ENCODE measurements at places on chromosomes 13 and 19.
A peak's percentile ranks its signal among the peaks of the same experiment; 100 is the strongest.

DNA sequence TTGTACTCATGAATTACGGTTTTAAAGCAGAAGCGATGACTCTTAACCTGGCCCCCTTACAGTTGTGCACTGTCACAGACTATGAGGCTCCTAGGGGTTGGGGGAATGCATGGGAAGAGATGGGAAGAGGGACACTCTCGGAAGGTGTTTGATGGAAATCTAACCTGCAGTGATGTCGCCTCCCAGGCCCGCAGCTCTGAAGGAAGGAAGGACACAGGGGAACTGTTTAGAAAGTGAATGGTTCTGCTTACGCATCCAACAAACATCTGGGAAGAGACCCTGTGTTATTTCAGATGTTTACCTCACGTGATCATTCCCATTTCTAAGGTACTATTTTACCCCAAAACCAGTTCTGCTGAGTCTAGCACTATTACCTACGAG is 48.0 kb upstream of the SLC7A9 start:
- no peaks in the 10 kb centered on the region for H3K4me1 ChIP-seq
- H3K27ac ChIP-seq, result no peak overlapping the region
- no peak overlapping the region for H3K4me3 ChIP-seq
- no peaks in the 10 kb centered on the region for H3K36me3 ChIP-seq
- H3K27me3 ChIP-seq, result no peaks in the 10 kb centered on the region
- no peak for DNase-seq

GRCh38 chr13:41651413-41652058 is 194.2 kb downstream of the RGCC start:
- no peak overlapping the region for H3K4me3 ChIP-seq
- no peaks in the 10 kb centered on the region for H3K36me3 ChIP-seq
- no peak for DNase-seq
- H3K4me1 ChIP-seq, result no peaks in the 10 kb centered on the region
- no peaks in the 10 kb centered on the region for H3K27me3 ChIP-seq
- no peak overlapping the region for H3K27ac ChIP-seq

DNA sequence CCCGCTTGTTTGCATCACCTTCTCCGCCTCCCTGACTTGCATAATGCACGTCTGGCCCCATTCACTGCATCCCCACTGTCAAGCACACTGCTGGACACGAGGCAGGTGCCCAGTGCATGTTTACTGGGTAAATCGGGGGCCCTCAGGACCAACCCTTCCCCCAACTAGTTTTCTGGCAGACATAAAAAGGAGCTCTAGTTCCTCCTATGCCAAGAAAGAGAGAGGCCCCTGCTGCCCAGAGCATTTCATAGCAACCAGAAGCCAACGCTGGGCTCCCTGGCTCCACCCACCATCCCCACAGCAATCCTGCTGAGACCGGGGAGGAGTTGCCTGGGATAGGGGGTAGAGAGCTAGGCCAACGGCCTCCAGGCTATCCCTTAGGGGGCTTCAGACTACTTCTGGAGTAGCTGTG is 23.2 kb downstream of the ANKRD27 start:
- no peak overlapping the region for H3K27ac ChIP-seq
- H3K27me3 ChIP-seq, result no peaks in the 10 kb centered on the region
- no peak for DNase-seq
- no peaks in the 10 kb centered on the region for H3K36me3 ChIP-seq

GRCh38 chr19:6769006-6769619 is 1.9 kb upstream of the SH2D3A start:
- peaks cover 8% of the 10 kb centered on the region for H3K27me3 ChIP-seq
- no peak overlapping the region for H3K27ac ChIP-seq

GRCh38 chr13:101019126-101019525 is 344.5 kb upstream of the TMTC4 start:
- no peak for DNase-seq
- H3K36me3 ChIP-seq, result no peaks in the 10 kb centered on the region
- no peaks in the 10 kb centered on the region for H3K27me3 ChIP-seq
- H3K4me3 ChIP-seq, result no peak overlapping the region
- no peak overlapping the region for H3K27ac ChIP-seq
- H3K4me1 ChIP-seq, result no peaks in the 10 kb centered on the region

DNA sequence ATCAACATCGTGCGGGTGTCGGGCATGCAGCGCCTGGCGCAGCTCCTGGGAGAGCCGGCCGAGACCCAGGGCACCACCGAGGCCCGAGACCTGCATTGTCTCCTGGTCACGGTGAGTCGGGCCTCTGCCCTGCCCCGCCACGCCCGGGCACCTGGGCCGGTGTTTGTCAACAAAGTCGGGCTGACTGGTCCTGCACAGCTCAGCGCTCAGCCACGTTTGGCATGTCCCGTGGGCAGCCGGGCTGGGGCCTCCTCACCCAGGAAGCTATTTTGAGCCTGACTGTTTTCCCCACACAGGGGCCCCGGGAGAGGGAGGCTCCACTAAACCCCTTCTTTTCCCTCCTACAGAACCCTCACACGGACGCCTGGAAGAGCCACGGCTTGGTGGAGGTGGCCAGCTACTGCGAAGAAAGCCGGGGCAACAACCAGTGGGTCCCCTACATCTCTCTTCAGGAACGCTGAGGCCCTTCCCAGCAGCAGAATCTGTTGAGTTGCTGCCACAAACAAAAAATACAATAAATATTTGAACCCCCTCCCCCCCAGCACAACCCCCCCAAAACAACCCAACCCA is 1.3 kb downstream of the GADD45B start:
- H3K36me3 ChIP-seq, result no peaks in the 10 kb centered on the region
- peak; percentile 50 for DNase-seq
- peak overlapping the region; percentile 86 for H3K4me3 ChIP-seq
- H3K27ac ChIP-seq, result peak overlapping the region; percentile 53
- H3K4me1 ChIP-seq, result peaks cover 7% of the 10 kb centered on the region

DNA sequence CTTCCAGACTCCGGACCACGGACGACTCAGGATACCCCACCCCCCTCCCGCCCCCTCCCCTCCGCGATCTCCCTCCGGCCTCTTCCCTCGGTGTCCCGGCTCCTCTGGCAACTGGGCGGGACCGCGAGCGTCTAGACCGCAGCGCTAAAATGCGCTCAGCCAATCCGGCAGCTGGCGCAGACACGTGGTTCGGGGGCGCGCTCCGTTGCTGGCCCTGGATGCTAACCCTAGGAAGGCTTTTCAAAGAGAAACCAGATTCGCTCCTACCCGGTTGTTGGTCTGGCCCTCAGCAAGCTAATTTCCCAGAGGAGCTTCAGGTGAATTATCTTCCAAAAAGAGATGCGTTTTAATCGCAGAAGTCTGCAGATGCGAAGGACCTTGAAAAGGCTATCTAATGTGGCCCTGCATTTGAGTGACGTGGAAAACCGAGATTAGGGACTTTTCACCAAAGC is at the start of gene DZIP1:
Gene DZIP1, minus strand, starts transcription at position 106 of the 452 bp plus-strand sequence. CDS start 2,677 bp downstream, outside the sequence.
- peak; percentile 89 for DNase-seq
- peak within 1 kb of the TSS; percentile 82 for H3K4me3 ChIP-seq
- H3K27me3 ChIP-seq, result no peaks in the 10 kb centered on the region
- H3K36me3 ChIP-seq, result no peaks in the 10 kb centered on the region
- H3K27ac ChIP-seq, result peak within 1 kb of the TSS; percentile 75

GRCh38 chr13:23983671-23984070 is 86.4 kb upstream of the C1QTNF9B start:
- no peak for DNase-seq
- H3K36me3 ChIP-seq, result no peaks in the 10 kb centered on the region
- no peak overlapping the region for H3K4me3 ChIP-seq
- no peak overlapping the region for H3K27ac ChIP-seq
- no peaks in the 10 kb centered on the region for H3K4me1 ChIP-seq
- no peaks in the 10 kb centered on the region for H3K27me3 ChIP-seq

DNA sequence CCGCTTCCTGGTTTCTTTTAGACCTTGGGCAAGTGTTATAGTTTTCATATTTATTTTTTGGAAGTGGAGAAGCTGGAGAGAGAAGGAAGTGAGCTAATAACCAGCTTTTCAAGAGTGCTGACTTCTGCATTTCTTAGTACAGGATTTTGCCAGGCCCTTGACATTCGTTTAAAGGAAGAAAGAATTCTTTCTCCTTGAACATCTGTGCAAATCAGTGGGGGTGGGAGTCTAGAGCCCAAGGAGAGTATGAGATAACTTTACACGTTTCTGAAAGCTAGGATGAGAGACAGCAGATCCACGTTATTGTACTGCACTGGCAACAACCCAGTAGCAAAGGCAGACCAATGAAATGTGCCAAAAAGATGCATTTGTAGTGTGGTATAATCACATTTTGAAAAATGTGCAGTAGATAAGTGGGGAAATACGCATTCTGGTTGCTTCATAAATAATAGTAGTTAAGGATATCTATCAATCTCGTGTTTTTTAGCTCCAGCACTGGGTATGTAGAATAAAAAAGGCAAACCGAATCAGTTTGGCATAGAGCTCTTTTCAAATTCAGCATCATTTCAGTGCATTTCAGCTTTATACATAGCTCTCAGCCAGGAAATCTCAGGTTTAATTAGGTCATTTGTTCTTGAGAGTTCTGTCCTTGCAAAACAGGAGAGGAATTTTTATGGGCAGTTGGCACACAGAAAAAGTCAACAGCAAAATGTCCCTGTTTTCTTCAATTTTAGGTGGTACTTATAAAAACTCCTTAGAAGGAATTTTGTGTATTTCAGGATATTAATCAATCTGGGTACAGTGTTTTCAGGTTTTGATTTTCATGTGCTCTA is 4.3 kb downstream of the RNF113B start:
- no peak overlapping the region for H3K27ac ChIP-seq
- DNase-seq, result no peak
- no peak overlapping the region for H3K4me3 ChIP-seq
- H3K36me3 ChIP-seq, result no peaks in the 10 kb centered on the region
- peaks cover 20% of the 10 kb centered on the region for H3K4me1 ChIP-seq

DNA sequence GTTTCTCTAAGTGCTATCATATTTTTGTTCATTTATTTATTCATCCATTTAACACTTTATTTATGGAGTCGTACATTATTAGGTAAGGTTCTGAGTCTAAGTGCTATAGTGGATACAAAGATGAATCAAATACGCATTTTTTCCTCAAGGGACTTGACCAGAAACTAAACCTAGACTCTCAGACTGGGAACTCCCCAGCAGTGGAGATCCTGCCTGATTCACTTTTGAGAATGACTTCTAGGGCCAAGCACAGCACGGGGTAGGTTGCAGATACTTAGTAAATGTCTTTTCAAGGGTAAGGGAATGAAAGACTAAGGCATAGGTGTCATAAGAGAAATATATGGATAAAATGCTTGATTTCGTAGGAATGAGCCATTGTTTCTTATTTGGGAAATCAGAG is 7.2 kb downstream of the DNAJC15 start:
- no peaks in the 10 kb centered on the region for H3K4me1 ChIP-seq
- H3K27ac ChIP-seq, result no peak overlapping the region

DNA sequence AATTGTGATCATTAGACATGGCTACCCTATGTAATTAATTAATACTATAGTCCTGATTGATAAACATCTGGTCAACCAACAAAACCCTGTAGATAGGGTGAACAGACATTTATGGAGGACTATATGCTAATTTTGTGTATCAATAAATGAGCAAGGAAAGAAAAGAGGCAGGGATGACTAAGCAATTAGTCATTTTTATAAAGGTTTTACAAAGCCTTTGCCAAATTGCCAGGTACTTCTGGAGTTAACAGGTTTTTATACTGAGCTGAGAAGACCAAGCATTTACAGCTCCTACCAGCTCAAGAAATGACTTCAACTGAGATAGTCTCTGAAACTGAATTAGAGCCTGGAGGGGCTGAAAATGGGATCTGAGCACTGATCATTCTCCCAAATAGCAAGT is 186.8 kb upstream of the PRR20A start:
- H3K36me3 ChIP-seq, result no peaks in the 10 kb centered on the region
- H3K4me3 ChIP-seq, result no peak overlapping the region
- no peaks in the 10 kb centered on the region for H3K4me1 ChIP-seq
- no peak for DNase-seq

DNA sequence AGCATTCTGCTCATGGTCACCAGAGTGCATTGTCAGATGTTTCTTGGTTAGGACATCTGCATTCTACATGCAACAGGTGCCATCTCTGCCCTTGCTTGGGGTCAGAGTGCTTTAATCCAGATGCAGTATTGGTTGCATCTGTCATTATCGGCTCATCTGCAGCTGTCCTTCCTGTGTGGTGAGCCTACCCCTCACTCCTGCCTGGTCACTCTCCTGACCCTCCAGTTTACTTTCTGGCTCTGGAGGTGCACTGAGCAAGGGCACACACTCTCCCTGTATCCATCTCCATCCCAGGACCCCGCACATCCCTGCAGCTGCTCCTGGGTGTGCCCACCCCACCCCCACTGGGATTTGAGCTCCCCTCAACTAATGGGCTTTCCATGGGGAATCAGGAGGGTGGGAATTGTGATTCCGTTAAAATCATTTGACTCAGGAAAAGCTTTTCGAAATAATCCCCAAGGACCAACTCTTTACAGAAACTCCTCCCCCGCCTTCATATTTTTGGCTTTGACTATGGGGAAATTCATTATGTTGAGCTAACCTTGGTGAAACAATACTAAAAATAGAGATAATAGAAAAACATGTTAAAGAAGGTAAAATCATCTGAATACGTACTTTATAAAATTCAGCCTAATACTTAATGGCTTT is 70.2 kb downstream of the COL4A2 start:
- no peaks in the 10 kb centered on the region for H3K27me3 ChIP-seq
- peak overlapping the region; percentile 74 for H3K27ac ChIP-seq
- DNase-seq, result no peak
- no peaks in the 10 kb centered on the region for H3K36me3 ChIP-seq
